ENCODE measurements at places on chromosomes 5 and 9.

DNA sequence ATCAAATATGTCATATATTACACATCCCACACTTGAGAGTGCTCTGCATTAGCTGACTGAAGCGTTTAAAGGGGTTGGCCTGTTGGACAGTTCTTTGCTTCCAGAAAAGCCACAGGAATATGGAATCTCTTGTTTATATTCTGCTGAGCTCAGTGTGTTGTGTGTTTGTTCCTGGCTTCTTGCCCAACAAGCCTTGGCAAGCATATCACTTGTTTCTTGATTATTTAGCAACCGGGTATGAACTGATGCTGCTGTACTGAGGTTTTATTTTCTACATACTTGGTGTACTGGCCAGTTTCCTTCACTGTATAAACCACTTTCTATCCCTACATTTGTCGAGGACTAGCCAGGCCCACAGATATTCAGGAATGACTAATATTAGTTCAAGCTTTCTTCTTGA is 378.9 kb downstream of the KCTD16 start:
- DNase-seq, result peak; percentile 99

DNA sequence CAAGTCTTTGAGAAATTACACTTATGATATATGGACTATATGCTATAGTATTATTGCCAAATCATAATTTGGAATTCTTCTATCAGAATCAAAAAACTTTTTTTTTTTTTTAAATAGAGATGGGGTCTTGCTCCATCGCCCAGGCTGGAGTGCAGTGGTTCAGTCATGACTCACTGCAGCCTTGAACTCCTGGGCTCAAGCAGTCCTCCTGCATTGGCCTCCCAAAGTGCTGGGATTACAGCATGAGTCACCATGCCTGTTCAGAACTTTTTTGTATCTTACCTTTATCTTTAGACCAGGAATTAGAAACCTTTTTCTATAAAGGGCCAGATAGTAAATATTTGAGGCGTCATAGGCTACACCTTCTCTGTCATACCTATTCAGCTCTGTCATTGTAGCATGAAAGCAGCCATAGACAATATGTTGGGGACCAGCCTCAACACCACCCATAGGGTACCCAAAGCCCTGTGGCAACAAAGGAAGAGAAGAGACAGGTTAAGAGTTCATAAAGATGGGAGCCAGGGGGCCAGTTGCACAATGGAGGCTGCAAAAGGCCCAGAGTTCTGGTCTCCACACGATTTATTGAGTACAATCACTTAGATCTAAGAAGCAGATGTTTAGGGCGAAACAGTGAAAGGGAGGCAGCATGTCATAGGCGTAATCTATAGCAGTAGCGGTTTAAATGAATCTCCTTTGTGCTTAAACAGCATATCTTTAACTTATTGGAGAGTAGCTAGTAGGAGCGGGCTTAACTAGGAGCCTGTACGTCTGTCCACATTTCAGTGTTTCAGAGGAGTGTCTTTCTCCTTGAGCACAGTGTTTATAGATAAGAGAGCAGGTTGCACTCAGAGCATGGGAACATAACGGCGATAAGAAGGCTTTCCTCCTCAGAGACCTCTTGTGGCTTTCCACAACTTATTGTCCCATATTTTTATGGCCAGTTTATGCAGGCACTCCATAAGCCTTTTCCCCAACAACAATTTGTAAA is 12.5 kb downstream of the ECM2 start:
- DNase-seq, result peak; percentile 48

DNA sequence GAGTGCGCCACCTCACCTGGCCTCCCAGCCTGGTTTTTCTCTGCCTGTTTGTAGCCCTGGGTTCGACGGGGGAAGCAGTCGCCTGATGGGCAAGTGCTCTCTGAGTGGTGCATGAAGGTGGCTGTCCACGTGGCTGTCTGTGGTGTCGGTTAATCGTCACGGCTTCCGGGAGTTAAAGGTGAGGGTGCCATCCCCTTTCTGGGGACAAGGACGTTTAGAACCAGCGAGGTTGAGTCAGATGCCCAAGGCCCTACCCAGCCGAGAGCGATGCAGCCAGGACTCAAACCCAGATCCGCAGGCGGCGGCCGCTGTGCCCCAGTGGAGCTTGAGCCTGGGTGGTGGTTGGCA is 47.7 kb downstream of the RXRA start:
- DNase-seq, result no peak

DNA sequence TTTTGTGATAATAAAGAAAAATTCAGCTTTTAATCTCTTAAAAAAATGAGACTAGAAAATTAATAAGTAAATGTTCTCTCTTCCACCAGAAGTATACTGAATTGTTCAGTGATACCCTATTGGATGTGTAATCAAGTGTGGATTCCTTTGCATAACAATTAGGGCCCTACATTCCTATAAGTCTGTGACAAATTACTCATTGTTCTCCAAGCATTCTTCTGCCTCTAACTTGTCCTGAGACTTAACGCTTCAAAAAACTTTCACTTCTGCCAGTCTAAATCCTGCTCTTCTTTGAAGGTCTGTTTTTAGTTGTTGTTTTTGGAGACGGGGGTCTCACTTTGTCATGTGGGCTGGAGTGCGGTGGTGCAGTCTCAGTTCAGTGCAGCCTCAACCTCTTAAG is 9.2 kb upstream of the DDX46 start:
- DNase-seq, result no peak

- DNase-seq, result peak; percentile 21
Observed at GRCh38 chr5:146540414-146540813, 24.4 kb upstream of the GPR151 start.

GRCh38 chr9:125396799-125397198 is 135.2 kb downstream of the GAPVD1 start:
- no peak for DNase-seq

- peak; percentile 1 for DNase-seq
Observed at GRCh38 chr9:102506406-102506805, 488.7 kb upstream of the CYLC2 start.

DNA sequence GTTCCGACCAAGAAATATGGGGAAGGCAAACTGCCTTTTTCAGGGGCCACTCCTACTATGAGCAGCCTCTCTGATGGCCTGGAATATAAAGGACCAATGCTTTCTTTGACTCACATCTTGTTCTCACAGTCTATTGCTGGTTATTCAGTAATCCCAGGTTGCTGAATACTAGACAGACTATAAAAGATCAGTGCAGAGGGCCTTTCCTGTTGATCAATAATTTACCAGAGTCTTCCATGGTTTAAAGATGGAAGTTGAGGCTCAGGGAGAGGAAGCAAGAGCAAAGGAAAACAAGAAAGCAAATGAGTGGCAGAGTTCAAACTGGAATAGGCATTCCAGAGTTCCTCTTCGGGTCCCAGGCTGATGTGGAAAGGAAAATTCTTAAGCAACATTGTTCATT is 62.9 kb downstream of the FBXO38 start:
- no peak for DNase-seq

DNA sequence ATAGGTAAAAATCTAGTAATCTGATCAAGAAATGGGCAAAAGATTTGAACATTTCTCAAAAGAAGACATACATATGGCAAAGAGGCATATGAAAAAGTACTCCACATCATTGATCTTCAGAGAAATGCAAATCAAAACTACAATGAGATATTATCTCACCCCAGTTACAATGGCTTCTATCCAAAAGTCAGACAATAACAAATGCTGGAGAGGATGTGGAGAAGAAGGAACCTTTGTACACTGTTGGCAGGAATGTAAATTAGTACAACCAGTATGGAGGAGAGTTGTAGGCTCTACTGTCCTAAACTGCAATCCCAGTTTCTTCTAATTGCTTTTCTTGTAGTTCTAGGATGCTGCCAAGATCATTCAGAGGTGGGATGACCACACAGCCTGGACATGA is 193.5 kb upstream of the RFX3 start:
- DNase-seq, result no peak

All from amniotic epithelial cell (primary cell).